Hepatocyte (in vitro differentiated cells): ENCODE measurements at places on chromosomes 5 and 9. TPM values are rescaled to one million over a fixed set of nuclear protein-coding genes. Genes with fewer than 3 reads are reported as not detected.
A peak's percentile ranks its signal among the peaks of the same experiment; 100 is the strongest.

DCANP1 gene
- polyA plus RNA-seq, result not detected in 2 replicates

FGFR4 gene
- 75.6 and 94.3 TPM in 2 replicates for polyA plus RNA-seq

PPP3R2 gene
- not detected in 2 replicates for polyA plus RNA-seq

TERT gene
- polyA plus RNA-seq, result 0.08 TPM in 1 of 2 replicates, not detected in the other

GOLGA1 gene
- 10.1 and 13.8 TPM in 2 replicates for polyA plus RNA-seq

OR1Q1 gene
- not detected in 2 replicates for polyA plus RNA-seq

DNA sequence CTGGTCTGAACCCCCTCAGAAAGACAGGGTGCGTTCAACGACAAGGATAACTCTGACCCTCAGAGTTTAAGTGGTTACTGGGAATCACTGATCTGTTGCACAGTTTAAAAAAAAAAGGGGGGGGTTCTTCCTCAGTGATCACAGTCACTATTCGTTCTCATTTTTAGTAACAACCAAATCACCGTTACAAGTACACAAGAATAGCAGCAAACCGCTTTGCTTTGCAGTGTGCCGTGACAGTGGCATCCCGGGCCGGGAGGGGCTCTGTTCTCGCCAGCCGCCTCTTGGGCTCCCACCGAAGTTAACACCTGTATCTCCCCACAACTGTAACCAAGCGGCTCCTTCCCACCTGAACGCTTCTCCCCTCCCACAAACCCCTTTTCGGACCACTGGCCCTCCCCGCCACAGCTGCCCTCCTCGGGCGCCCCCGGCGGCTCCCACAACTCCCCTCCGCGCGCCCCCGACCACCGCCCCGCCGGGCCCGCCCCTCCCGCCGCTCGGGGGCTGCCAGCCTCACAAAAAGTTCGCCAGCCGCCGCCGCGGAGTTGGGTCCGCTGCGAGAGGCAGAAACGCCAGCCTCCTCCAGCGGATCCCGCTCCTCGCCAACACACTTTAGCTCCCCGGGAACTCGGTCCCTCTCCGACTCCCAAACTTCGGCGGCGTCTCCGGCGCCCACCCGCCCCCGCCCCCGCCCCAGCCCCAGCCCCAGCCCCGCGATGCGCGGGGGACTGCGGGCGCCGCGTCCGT lies 1.2 kb downstream of the SSBP2 start:
- peak overlapping the region; percentile 66 for H3K27ac ChIP-seq
- no peaks in the 10 kb centered on the region for H3K27me3 ChIP-seq
- H3K36me3 ChIP-seq, result no peaks in the 10 kb centered on the region

- no peak overlapping the region for H3K4me3 ChIP-seq
- no peaks in the 10 kb centered on the region for H3K27me3 ChIP-seq
- H3K4me1 ChIP-seq, result peaks cover 3% of the 10 kb centered on the region
- DNase-seq, result no peak
Observed at GRCh38 chr9:6869081-6869948, 111.5 kb downstream of the KDM4C start.

DNA sequence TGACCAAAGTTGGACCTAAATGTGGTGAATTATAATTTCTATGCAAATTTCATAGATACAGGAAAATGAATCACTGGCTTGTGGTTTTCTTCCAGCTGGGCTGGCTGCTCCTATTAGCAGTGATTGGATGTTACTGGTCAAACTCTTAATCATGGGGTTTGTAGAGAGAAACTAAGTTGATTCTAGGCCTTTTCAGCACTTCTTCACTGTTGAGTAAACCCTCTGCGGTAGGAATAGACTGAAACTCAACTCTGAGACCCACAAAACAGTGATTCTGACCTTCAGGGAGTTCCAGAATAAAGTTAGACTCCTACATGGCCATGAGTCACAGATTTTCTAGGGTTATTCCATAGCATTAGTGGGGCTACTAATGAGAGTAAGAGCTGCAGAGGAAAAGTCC lies 47.9 kb upstream of the FKTN start:
- H3K36me3 ChIP-seq, result no peaks in the 10 kb centered on the region
- no peak overlapping the region for H3K4me3 ChIP-seq
- DNase-seq, result no peak
- no peaks in the 10 kb centered on the region for H3K27me3 ChIP-seq

- no peaks in the 10 kb centered on the region for H3K36me3 ChIP-seq
- no peaks in the 10 kb centered on the region for H3K4me1 ChIP-seq
- no peaks in the 10 kb centered on the region for H3K27me3 ChIP-seq
Observed at GRCh38 chr5:16081376-16081955, 98.1 kb downstream of the MARCHF11 start.
